ENCODE measurements at places on chromosomes 7 and 10. TPM values are rescaled to one million over a fixed set of nuclear protein-coding genes. Genes with fewer than 3 reads are reported as not detected.

RASA4 gene
- 102 TPM for total RNA-seq

DNA sequence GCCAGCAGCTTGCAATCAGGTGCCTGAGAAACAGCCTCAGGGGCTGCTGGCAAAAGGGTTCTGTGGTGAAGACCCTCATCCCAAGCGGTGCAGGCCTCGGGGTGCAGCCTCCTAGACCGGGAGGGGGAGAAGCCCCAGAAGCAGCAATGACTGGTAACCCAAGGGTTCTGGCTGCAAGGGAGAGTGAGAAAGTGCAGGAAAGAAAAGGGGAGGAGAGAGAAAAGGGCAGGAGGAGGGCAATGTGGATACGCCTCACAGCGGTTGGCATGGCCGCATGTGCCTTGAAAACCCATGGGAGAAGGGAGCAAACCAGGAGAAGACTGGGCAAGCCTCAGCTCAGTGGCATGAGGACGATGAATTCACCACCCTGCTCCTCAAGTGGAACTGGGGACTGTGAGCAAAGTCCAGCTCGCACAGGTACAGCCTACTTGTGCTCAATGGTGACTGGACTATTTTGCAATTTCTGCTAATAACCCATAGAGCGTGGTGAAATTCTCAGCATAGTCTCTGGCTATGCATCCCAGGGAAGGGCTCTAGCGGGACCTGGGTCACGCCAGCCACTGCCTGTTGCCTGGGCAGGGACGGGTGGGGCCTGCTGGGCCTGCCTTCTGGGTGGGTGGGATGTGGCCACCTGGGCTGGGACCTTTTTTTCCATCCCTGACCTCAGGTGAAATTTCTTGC, 6.2 kb downstream of the CLRN3 start:
- H3K27me3 ChIP-seq = no peaks in the 10 kb centered on the region
- no peaks in the 10 kb centered on the region for H3K36me3 ChIP-seq
- DNase-seq = no peak
- H3K4me3 ChIP-seq = no peak overlapping the region

FAM25A gene
- not detected for total RNA-seq

TMEM236 gene
- total RNA-seq = 0.07 TPM

PIK3AP1 gene
- 0.49 TPM for total RNA-seq

- H3K27me3 ChIP-seq = peaks cover 6% of the 10 kb centered on the region
- no peaks in the 10 kb centered on the region for H3K4me1 ChIP-seq
- H3K4me3 ChIP-seq = no peak overlapping the region
- H3K27ac ChIP-seq = no peak overlapping the region
- DNase-seq = no peak
These were observed 529.6 kb downstream of the DNAJB6 start for GRCh38 chr7:157866336-157866924.

TMEM196 gene
- 3.6 TPM for total RNA-seq

- no peak overlapping the region for H3K4me3 ChIP-seq
- no peak overlapping the region for H3K27ac ChIP-seq
- peaks cover 16% of the 10 kb centered on the region for H3K36me3 ChIP-seq
- no peaks in the 10 kb centered on the region for H3K27me3 ChIP-seq
- no peak for DNase-seq
These were observed 307.4 kb upstream of the SEMA3C start for GRCh38 chr7:81226234-81226633.

FAM13C gene
- total RNA-seq = 17.8 TPM

DNA sequence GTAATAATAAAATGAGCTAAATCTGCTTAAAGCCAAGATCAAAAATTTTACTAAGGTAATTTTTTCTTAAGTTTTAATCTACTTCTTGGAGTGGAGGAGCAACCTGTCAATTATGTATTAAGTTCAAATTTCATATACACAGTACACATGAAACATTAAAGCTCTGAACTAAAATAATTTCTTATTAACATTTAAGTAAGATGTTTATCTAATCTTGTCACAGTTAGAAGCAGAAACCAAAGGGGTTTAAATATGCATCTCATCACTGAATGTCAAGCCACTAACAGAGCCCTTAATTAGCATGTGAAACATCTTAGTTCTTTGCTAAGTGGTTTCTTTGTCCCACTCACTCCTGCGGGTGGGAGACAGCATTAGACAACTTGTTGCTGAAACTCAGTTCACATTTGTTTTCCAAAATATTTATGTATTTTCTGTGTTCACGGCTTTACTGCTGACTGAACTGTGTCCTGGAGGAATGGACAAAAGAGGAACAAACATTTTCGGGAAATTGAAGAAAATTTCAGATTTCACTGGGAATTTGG, 130.9 kb upstream of the MBL2 start:
- H3K4me3 ChIP-seq = no peak overlapping the region
- H3K36me3 ChIP-seq = no peaks in the 10 kb centered on the region
- H3K27me3 ChIP-seq = peaks cover 1% of the 10 kb centered on the region
- no peaks in the 10 kb centered on the region for H3K4me1 ChIP-seq
- no peak overlapping the region for H3K27ac ChIP-seq
- DNase-seq = no peak

FAM25G gene
- total RNA-seq = not detected

GRCh38 chr10:130495891-130496636, 359.9 kb downstream of the GLRX3 start:
- H3K27ac ChIP-seq = no peak overlapping the region
- no peak overlapping the region for H3K4me3 ChIP-seq
- H3K27me3 ChIP-seq = peaks cover 13% of the 10 kb centered on the region
- H3K4me1 ChIP-seq = peaks cover 7% of the 10 kb centered on the region
- DNase-seq = no peak
- peaks cover 4% of the 10 kb centered on the region for H3K36me3 ChIP-seq

LIPK gene
- not detected for total RNA-seq

GRCh38 chr7:23026164-23026563, 12.2 kb upstream of the HYCC1 start:
- no peak overlapping the region for H3K4me3 ChIP-seq
- H3K27ac ChIP-seq = no peak overlapping the region
- H3K27me3 ChIP-seq = no peaks in the 10 kb centered on the region
- H3K36me3 ChIP-seq = no peaks in the 10 kb centered on the region

DNA sequence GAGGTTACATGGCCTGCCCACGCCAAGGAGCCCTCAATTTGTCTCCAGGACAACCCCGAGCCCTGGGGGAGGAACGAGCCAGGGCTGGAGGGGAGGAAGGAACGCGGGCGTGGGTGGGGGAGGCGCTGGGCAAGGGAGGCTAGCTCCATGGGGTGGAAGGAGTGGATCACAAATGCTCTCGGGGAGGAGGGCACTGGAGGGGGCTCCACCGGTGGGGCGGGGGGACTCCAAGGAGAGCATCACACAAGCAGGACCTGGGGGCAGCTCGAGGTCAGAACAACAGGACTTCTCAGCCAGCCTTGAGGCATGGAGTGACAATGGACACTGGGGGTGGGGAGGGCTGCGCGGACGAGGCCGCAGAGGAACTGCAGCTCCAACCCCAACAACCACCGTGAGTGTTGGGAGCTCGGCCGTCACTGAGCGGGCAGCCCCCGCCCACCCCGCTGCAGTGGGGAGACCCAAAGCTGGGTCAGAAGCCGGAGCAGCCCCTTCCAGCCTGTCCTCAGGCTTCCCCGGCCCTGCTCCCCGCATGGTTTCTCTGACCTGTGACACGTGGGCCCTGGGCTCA, 41.1 kb downstream of the STK32C start:
- H3K27ac ChIP-seq = no peak overlapping the region
- H3K27me3 ChIP-seq = peaks cover 18% of the 10 kb centered on the region
- DNase-seq = peak; percentile 23
- peaks cover 38% of the 10 kb centered on the region for H3K4me1 ChIP-seq

GRCh38 chr10:24680647-24681524, 42.8 kb downstream of the ARHGAP21 start:
- peaks cover 5% of the 10 kb centered on the region for H3K4me1 ChIP-seq
- no peaks in the 10 kb centered on the region for H3K27me3 ChIP-seq
- DNase-seq = no peak
- H3K36me3 ChIP-seq = no peaks in the 10 kb centered on the region

DNA sequence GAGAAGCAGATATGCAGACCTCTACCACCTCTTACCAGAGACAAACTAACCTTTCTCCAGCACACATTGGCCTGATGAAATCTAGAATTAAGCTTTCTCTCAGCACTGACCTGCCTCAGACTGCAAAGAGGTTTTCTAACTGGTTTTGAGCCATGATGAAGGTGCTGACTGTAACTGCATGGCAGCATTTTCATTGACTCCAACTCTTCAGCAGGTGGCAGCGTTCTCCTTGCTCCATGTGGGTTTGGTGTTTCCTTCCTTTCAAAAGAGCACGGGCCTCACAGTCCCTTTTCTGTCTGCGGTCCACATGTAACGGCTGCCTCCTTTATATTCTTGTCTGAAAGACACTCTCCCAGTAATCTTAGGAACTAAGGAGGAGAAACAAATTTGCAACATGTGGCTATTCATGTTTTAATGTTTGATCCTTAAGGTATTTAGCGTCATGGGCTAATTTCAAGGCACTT, 12.6 kb downstream of the KLLN start:
- no peak overlapping the region for H3K27ac ChIP-seq
- no peaks in the 10 kb centered on the region for H3K27me3 ChIP-seq
- H3K4me3 ChIP-seq = no peak overlapping the region
- no peaks in the 10 kb centered on the region for H3K4me1 ChIP-seq

DNA sequence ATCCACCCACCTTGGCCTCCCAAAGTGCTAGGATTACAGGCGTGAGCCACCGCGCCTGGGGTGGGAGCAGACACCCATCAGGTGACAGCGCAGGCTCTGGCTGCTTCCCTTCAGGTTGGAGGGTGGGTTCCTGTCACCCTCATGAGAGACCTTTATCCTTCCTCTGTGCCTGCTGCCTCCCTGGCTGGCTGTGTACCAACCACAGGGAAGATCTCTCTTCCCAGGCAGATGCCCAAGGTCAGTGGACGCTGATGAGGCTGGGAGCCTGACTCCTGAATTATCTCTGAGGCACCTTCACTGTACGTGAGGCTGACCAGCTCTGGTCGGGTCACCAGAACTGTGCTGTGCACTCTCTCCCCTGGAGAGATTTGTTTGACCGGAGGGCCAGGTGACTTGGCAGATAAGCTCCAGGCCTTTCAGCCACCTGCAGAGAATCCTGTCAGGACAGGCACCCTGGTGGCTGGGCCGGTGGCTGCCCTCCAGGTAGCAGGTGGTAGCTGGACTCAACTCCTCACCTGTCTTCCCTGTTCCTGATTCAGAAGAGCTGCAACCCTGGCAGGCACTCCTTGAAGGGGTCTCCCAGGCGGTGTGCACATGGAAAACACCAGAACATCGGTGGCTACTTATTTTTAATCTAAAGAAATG, 251.9 kb downstream of the GLRX3 start:
- DNase-seq = no peak
- no peak overlapping the region for H3K4me3 ChIP-seq
- peaks cover 10% of the 10 kb centered on the region for H3K36me3 ChIP-seq
- H3K27me3 ChIP-seq = peaks cover 10% of the 10 kb centered on the region
- no peak overlapping the region for H3K27ac ChIP-seq

- peaks cover 4% of the 10 kb centered on the region for H3K4me1 ChIP-seq
- no peak overlapping the region for H3K27ac ChIP-seq
- H3K4me3 ChIP-seq = no peak overlapping the region
- peaks cover 2% of the 10 kb centered on the region for H3K27me3 ChIP-seq
- no peak for DNase-seq
These were observed 66.7 kb upstream of the PDZD8 start for GRCh38 chr10:117441812-117442443.

LEP gene
- total RNA-seq = not detected

DNA sequence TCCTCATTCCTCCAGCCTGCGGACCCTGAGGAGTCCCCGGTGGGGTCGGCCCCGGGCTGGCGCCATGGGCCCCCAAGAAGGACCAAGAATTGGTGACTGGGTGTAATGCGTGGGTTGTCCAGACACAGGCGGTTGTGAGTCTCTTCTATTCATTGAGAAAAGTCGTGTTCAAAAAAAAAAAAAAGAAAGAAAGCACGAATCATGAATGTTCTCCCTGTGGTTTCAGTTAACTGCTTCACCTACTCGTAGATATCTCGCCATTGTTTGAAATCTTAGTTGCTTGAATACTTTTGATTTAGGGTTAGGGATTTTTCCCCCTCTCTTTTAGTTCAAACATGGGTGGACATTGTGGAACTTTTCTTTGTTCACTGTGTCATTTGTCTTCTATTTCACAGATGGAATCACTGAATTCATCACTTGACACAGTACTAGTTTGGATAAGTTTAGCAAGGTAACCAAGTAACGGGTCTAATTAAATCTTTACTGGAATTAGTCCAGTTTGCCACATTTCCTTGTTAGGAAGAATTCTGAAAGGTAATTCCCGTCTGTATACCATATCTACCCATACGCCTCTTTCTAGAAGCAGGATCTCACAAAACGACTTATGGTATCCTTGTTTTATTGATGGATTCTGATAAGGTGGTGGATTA, 775 bp downstream of the STARD3NL start:
- peak overlapping the region; percentile 90 for H3K27ac ChIP-seq
- peak overlapping the region; percentile 95 for H3K4me3 ChIP-seq

GRCh38 chr7:148791546-148791945, 92.5 kb downstream of the EZH2 start:
- no peak overlapping the region for H3K27ac ChIP-seq
- H3K36me3 ChIP-seq = peaks cover 14% of the 10 kb centered on the region
- DNase-seq = no peak
- no peak overlapping the region for H3K4me3 ChIP-seq

DNA sequence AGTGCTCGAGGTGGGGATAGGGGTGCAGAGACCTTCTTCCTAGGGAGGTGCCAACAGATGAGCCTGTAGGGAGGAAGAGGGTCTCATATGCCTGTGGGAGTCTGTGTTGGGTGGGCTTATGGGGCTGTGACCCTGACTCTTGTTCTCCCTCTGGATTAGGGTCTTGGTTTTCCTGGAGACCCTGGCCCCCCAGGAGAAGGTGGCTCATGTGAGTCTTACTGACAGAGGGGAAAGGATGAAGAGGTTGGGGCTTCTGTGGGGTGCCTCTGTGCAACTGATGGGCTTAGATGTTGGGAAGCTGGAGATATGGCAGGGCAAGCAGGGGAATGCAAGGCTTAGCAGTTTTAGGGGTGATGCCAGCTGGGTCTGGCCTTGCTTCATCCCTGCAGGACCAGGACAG, 20.2 kb upstream of the VOPP1 start:
- no peaks in the 10 kb centered on the region for H3K36me3 ChIP-seq
- DNase-seq = no peak
- H3K27ac ChIP-seq = no peak overlapping the region
- no peak overlapping the region for H3K4me3 ChIP-seq
- no peaks in the 10 kb centered on the region for H3K4me1 ChIP-seq

EGR2 gene
- total RNA-seq = 0.37 TPM

ZNF735 gene
- not detected for total RNA-seq

CHAT gene
- total RNA-seq = 15.4 TPM

- no peak overlapping the region for H3K27ac ChIP-seq
- H3K4me3 ChIP-seq = no peak overlapping the region
- no peak for DNase-seq
- no peaks in the 10 kb centered on the region for H3K36me3 ChIP-seq
- no peaks in the 10 kb centered on the region for H3K4me1 ChIP-seq
These were observed 621.2 kb downstream of the REEP3 start for GRCh38 chr10:64142395-64142794.
